ENCODE measurements at places on chromosomes 2 and 18.

- no peak for DNase-seq
Measured at GRCh38 chr2:64659252-64659651, 5.5 kb upstream of the SERTAD2 start.

- no peak for DNase-seq
Measured at GRCh38 chr2:109118321-109118720, 10.7 kb upstream of the SH3RF3 start.

DNA sequence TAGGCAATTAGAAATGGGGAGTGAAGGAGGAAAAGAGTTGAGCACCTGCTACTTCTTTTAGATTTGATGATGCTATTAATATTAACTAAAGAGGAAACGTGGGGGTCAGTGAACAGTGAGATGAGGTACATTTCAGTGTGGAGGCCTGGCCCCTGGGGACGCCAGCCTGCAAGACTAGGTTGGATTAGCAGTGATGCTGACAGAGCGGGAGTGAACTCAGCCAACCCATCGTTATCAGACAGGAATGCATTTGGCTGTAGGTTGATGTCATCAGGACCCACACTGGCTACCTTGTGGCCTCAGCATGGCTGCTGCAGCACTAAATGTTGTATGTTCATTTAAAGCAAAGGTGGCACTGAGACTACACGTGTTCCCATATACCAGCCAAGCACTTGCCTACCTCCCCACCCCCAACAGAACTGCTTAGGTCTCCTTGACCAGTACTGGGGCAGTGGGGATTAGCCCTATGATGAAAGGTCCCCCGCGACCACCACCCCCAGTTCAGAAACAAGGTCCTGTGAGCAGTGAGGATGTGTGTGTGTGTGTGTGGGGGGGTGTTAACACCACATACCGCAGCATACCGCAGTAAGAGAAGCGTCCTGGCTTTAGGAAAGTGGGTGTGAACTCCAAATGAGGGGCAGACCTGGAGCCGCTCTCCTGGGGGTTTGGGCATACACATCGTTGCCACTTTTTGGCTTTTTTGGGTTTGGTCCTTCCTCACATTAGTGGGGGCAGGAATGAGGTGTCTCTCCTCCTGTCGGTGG is 26.0 kb downstream of the DGKD start:
- DNase-seq: no peak

DNA sequence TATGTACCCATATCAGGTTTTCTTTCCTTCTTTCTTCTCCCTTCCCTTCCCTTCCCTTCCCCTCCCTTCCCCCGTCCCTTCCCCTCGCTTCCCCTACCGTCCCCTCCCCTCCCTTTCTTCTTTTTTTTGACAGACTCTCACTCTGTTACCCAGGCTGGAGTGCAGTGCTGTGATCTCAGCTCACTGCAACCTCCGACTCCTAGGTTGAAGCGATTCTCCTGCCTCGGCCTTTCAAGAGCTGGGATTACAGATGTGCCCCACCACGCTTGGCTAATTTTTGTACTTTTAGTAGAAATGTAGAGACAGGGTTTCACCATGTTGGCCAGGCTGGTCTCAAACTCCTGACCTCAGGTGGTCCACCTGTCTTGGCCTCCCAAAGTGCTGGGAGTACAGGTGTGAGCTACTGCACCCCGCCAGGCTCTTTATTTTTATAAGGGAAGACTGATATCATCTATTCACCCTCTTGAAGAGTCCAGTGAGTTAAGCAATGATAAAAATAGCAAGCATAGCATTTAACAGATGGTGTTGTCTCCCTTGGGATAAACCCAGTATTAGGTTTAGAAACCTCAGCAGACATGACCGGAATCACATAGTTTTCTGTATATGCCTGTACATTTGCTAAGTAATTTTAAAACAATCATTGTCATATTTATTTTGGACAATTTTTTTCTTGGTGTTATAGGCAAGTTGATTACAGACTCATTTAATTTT is 888.4 kb downstream of the TRIB2 start:
- no peak for DNase-seq

- peak; percentile 57 for DNase-seq
Measured at GRCh38 chr2:79876430-79876829, 363.6 kb downstream of the CTNNA2 start.

GRCh38 chr2:186751790-186752189 is 57.9 kb downstream of the FAM171B start:
- no peak for DNase-seq

- no peak for DNase-seq
Measured at GRCh38 chr18:23067236-23067635, 68.0 kb upstream of the CABLES1 start.

GRCh38 chr2:73003027-73003426 is 68.5 kb downstream of the SFXN5 start:
- no peak for DNase-seq

GRCh38 chr2:72926811-72927465 is 9.6 kb downstream of the EMX1 start:
- no peak for DNase-seq

GRCh38 chr2:54632733-54633692 is 90.4 kb upstream of the EML6 start:
- no peak for DNase-seq

- no peak for DNase-seq
Measured at GRCh38 chr2:173239644-173240043, 115.0 kb upstream of the CDCA7 start.

- DNase-seq: no peak
Measured at GRCh38 chr2:163887182-163887581, 151.4 kb upstream of the FIGN start.

GRCh38 chr18:57015451-57015850 is 131.4 kb upstream of the BOD1L2 start:
- no peak for DNase-seq

Measured in Ammon's horn (tissue), 1 donor.